Stomach (tissue), 19 donors: ENCODE measurements at places on chromosomes 2 and 18.

DNA sequence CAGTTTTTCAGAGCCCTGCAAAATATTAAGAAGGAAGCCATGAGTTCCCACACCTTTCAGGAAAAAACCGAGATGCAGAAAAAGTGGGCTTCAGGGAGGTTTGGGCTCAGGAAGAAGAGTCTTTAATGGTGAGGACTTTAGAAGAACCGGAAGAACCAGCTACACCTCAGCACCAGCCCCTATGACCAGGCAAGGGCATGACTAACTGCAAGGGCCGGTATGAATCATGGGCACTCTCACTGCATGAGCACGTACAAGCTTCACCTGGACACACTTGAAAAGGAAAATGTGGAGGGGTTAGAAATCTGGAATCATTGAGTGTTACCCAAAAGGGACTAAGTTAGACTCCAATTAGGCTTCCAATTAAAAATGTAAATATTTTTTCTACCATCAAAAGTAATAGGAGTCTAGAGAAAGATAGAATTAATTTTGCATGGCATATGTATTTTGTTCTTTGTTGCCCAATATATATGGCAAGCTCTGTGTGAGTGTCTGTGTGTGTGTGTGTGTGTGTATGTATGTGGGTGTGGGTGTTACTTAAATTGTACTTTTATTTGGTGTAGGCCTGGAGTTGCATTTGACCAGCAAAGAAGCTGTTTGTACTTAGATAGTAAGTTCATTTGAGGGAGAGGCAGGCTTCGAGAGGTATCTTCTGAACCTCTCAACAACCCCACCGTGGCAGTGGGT is 66.5 kb upstream of the THUMPD2 start:
- no peaks in the 10 kb centered on the region for H3K36me3 ChIP-seq
- H3K27me3 ChIP-seq: no peaks in the 10 kb centered on the region
- no peak overlapping the region for H3K4me3 ChIP-seq
- peaks cover 9% of the 10 kb centered on the region for H3K4me1 ChIP-seq

DNA sequence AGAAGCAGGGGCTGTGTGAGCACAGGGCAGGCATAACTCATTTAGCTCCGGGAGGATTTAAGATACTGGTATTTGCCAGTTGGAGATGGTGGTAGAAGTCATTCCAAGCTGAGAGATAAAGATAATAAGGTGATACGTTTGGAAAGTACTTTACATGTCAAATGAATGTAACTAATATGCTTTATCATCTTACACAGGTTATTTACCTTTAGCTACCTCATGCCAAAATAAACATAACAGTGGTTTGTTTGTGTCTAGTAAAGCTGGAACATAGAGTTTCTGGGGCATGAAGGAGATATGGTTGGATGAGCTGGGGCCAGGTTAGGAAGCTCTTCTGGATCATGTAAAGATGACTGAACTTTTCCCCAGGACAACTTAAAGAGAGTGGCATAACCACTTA is 126.9 kb upstream of the PIK3C3 start:
- no peaks in the 10 kb centered on the region for H3K4me1 ChIP-seq
- no peak for DNase-seq
- no peaks in the 10 kb centered on the region for H3K27me3 ChIP-seq
- no peak overlapping the region for H3K4me3 ChIP-seq
- no peaks in the 10 kb centered on the region for H3K36me3 ChIP-seq
- no peak overlapping the region for H3K27ac ChIP-seq

DNA sequence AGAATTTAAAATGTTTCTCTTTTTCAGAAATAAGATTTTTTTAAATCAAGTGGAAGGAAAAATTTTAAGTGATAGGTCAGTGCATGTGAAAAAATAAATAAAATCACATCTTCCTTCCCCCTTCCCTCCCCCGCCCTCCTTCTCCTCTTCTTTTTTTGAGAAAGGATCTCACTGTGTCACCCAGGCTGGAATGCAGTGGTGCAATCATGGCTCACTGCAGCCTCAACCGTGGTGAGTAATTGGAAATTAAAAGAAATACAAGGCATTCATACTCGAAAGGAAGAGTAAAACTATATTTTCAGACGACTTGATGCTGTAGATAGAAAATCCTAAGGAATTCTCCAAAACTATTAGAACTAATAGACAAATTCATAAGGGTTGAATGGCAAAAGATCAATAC is 16.9 kb upstream of the CRACDL start:
- no peak for DNase-seq
- no peaks in the 10 kb centered on the region for H3K36me3 ChIP-seq
- H3K27ac ChIP-seq: no peak overlapping the region
- H3K4me1 ChIP-seq: peaks cover 4% of the 10 kb centered on the region
- H3K4me3 ChIP-seq: no peak overlapping the region

DNA sequence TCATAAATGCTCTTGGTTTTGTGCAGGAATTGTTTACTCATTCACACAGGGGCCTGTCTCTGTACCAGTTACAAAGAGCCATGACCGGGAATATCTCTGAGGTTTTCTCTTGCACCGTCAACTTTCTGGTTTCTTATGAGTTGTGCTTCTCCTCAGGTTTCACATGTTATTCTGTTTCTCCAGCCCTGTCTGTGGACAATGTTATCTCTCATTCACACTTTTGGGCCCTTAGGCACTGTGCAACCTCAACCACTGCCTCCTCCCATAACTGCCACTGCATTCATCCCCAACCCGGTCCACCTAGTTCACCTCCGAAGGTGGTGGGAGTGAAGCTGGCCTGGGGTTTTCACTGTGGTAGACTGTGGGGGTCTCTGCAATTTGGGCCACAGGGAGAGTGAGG is 22.5 kb upstream of the NEDD4L start:
- H3K36me3 ChIP-seq: no peaks in the 10 kb centered on the region
- H3K27me3 ChIP-seq: no peaks in the 10 kb centered on the region

DNA sequence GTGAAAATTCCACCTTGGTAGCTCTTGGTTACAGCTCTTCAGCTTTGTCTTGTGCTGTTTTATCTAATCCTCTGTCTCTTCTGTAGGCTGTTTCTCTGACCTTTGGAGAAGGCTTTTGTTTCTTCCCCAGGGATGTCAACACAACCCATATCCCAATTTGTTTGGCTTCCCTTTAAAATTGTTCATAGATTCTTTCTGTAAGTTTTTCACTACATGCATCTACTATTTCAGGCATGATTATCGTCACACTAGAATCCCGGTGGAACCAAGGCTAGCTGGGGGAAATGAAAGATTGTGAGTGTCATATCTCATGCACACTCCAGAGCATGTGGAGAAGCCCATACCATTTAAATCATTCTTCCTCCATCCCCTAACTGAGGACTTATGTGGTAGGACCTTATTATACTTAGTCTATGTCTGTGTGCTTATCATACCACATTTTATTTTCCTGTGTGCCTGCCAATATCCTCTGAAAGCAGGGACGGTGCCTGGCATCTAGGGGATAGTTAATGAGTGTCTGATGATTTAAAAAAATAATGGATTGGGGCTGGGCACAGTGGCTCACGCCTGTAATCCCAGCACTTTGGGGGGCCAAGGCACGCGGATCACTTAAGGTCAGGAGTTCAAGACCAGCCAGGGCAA is 59.9 kb downstream of the CRIM1 start:
- no peak overlapping the region for H3K4me3 ChIP-seq
- no peak overlapping the region for H3K27ac ChIP-seq
- no peaks in the 10 kb centered on the region for H3K27me3 ChIP-seq

- H3K27me3 ChIP-seq: no peaks in the 10 kb centered on the region
- H3K4me1 ChIP-seq: peaks cover 17% of the 10 kb centered on the region
- no peaks in the 10 kb centered on the region for H3K36me3 ChIP-seq
- DNase-seq: no peak
These were observed 147.3 kb downstream of the IRS1 start for GRCh38 chr2:226652369-226652768.

DNA sequence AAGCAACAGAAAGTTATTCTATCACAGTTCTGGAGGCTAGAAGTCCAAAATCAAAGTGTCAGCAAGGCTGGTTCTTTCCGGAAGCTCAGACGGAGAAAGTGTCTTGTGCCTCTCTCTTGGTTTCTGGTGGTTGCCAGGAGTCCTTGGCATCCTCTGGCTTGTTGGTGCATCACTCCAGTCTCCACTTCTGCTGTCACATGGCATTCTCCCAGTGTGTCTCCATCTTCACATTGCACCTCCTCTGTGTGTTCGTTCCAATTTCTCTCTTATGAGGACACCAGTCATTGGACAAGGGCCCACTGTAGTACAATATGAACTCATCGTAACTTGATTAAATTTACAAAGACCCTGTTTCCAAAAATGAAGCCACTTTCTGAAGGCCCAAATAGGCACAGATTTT is 175.4 kb upstream of the ATP5MC3 start:
- H3K4me3 ChIP-seq: no peak overlapping the region
- no peak for DNase-seq
- H3K4me1 ChIP-seq: no peaks in the 10 kb centered on the region
- no peaks in the 10 kb centered on the region for H3K36me3 ChIP-seq
- H3K27me3 ChIP-seq: no peaks in the 10 kb centered on the region
